ENCODE measurements at places on chromosomes 12 and 14. TPM values are rescaled to one million over a fixed set of nuclear protein-coding genes. Genes with fewer than 3 reads are reported as not detected.

DNA sequence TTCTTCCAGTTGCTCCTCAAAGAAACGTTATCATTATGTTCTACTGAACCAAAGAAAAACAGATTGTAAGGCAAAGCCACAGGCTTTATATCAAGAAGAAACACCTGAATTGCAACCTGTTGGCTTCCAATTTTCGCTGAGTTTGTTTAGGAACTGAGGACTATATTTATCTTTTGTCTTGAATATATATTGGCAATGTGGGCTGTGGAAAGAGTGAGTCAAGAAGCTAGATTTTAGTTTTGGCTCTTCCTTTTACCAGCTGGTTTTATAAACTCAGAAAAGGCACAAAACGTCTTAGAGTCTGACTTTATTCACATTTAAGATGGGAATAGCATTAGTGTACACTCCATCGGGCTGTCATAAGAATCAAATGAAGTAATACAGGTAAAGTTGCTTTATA lies 10.4 kb upstream of the PTHLH start:
- DNase-seq = no peak

Gene MANSC1
- total RNA-seq = 1.7 TPM

DNA sequence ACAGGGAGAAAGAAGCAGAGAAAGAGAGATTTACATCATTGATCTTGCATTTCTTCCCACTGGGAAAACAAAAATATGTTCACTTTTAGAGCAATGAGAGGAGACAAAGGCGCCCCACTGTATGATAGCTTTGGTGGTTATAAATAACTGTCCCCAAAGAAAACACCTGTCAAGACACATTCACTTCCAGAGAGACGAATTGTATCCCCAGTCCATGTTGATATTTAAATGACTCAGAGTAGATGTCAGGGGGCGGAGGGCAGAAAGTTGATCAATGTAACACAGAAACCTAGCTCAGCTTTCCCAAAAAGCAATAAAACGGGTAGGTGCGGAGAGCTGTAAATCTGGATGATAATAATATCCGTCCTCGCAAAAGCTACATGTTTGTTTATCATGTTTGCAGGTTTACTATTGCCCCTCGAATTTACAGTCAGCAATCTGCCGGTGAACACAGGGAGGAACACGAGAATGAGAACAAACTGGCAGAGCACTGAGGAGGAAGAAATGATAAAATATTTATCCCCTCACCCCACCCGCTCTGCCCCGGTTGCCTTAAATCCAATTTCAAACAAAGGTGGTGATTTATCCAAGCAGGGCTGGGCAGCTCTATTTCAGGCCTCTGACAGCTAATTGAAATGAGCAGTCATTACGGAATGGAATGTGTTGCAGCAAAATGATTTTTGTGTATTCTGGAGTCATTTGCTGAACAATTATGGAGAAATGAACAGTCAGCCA lies 84.4 kb downstream of the CMKLR1 start:
- no peak for DNase-seq

DNA sequence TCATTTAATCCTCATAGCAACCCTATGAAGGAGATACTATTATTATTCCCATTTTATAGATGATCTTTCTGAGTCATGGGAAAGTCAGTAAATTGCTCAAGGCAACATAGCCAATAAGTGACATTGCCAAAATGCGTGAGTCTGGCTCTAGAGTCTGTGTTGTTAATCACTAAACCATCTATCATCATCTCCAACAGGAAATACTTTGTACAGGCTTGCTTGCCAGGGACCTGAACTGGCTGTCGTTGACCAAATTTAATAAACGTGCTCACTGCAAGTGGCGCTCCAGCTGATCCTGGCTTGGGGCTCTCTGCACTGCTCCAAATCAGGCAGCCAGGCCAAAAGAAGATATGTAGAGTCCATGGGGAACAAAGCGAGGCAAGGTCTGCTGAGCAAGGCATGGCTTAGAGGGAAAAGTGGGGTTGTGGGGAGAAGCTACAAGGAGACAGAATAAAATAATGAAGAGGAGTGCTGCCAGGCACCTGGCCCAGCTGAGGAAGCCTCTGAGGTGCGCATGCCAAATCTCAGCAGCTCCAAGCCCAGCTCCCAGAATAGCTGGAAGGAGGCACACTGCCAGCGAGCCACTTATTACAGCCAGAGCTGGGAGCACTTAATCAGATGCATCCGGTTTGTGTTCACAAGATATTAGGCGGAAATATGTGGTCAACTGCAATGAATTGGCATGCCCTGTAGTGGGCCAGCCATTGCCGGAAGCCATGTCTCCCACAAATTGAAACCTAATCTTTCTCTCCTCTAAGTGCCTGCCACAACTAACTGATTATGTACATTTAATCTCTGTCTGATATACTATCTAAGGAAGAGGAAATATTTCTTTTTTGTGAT lies 43.3 kb upstream of the PTPRO start:
- DNase-seq = no peak

DNA sequence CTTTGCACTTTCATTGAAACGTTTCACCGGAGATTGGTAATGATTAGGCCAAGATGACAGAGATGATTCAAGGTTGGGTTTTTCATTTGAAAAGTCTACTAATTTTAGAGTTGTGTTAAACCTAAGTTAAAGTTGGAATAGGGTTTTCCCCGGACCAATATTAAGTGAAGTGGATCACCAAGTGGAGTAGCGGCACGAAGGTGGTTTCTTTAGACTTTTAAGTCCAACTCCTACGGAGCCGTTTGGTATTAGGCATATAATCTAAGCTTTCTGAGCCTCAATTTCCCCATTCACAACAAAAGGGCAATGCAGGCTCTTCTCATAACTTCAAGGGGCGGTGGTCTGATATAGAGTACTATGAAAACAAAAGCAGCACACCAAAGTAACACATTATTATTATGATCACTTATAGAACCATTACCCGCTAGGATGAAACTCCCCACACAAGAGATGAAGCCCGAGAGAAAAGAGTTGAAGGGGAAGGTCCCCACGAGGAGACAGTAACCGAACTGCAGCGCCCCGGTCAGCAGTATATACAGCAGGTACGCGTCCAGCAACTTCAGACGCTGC lies 413 bp downstream of the DAD1 start:
- no peak for DNase-seq

Gene KRT85
- not detected for total RNA-seq

Gene FOS
- total RNA-seq = 19.5 TPM
